ENCODE measurements at places on chromosomes 11 and 22.

GRCh38 chr11:80083531-80083951, 642.7 kb upstream of the TENM4 start:
- DNase-seq = no peak

- peak; percentile 30 for DNase-seq
These were observed 928 bp downstream of the FBXO7 start for GRCh38 chr22:32475468-32476010.

GRCh38 chr11:125902277-125902926, 604 bp downstream of the PUS3 start:
- no peak for DNase-seq

DNA sequence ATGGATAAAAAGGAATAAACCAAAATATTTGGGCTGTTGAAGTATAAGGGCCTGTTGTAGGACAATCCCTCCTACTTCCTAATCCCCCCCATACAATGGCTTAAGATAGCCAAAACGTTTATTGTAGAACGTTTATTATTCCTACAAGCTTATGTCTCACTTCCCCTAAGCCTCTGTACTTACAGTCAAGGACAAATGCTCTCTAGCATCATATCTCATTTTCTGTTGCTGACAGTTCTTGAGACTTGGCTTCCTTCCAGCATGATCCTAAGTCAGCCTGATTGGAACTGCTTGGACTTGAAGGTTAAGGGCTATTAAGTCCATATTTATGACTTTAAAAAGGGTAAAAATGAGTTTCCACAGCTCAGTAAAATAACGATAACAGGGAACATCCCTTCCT, 8.8 kb downstream of the MISFA start:
- DNase-seq = no peak

DNA sequence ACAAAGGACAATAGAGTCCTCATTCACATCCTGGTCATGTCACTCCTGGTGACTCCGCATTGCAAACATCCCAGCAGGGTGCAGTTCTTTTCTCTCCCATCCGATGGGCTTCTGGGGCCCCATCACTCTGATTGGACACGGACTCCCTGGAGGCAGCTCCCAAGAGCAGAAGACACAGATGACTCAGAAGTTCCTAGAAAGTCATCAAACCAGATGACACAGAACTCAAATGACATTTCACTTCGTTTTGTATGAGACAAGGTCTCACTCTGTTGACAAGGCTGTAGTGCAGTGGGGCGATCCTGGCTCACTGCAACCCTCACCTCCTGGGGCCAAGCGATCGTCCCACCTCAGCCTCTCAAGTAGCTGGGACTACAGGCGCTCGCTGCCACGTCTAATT, 33.2 kb downstream of the ZNF195 start:
- no peak for DNase-seq

DNA sequence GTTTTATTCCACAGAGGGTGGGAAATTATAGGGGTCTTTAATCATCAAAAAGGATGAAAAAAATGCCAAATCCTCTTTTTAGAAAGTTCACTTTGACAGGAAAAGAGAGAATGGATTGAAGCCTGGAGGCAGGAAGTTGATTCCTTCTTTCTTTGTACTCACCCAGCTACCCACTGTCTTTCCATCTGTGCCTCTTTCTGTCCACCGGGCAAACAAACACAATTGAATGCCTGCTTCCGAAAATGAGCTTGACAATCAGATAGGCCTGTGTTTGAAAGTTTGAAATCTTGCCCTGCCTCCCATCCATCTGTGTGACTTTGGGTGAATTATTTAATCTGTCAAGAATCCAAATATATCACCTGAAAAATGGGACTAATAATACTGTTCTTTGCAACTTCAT, 81.1 kb downstream of the SCN3B start:
- no peak for DNase-seq

GRCh38 chr22:48404801-48405447, 1422.7 kb downstream of the BRD1 start:
- no peak for DNase-seq

GRCh38 chr11:45801723-45802315, 3.1 kb upstream of the SLC35C1 start:
- no peak for DNase-seq

DNA sequence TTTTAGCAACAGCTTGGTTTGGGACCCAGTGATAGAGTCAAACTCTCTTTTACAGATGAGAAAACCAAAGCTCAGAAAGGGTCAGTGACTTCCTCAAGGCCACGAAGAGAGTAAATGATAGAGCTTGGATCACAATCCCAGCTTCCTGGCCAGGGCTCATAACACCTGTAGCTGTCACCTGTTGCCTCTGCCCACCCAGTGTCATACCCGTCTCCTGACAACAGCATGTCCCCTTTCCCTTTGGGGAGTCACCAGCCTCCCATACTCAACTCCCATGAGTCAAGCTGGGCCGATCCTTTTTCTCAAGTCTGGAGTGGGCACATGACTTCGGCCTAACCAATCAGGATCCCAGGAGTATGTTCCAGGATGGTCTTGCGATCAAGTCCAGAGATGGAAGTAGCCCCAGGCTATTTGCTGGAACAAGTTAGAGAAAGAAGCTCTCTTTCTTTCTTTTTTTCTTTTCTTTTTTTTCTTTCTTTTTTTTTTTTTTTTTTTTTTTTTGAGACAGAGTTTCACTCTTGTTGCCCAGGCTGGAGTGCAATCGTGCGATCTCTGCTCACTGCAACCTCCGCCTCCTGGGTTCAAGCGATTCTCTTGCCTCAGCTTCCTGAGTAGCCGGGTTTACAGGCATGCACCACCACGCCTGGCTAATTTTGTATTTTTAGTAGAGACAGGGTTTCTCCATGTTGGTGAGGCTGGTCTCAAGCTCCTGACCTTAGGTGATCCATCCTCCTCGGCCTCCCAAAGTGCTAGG, 27.8 kb upstream of the MYH9 start:
- no peak for DNase-seq

- peak; percentile 76 for DNase-seq
These were observed 49.8 kb upstream of the CYP2D6 start for GRCh38 chr22:42180349-42180842.

- DNase-seq = no peak
These were observed 8.5 kb downstream of the MAP4K2 start for GRCh38 chr11:64794526-64794925.

GRCh38 chr11:124670732-124671131, 2.8 kb downstream of the SIAE start:
- DNase-seq = peak; percentile 43

All from CD4-positive, alpha-beta T cell treated with Interleukin-2 at 100 ng/mL for 4 hours (primary cell).